ENCODE measurements at places on chromosomes 16 and 17.
A peak's percentile ranks its signal among the peaks of the same experiment; 100 is the strongest.

- DNase-seq = peak; percentile 78
Measured at GRCh38 chr17:57662644-57663308, 82.3 kb downstream of the CCDC182 start.

DNA sequence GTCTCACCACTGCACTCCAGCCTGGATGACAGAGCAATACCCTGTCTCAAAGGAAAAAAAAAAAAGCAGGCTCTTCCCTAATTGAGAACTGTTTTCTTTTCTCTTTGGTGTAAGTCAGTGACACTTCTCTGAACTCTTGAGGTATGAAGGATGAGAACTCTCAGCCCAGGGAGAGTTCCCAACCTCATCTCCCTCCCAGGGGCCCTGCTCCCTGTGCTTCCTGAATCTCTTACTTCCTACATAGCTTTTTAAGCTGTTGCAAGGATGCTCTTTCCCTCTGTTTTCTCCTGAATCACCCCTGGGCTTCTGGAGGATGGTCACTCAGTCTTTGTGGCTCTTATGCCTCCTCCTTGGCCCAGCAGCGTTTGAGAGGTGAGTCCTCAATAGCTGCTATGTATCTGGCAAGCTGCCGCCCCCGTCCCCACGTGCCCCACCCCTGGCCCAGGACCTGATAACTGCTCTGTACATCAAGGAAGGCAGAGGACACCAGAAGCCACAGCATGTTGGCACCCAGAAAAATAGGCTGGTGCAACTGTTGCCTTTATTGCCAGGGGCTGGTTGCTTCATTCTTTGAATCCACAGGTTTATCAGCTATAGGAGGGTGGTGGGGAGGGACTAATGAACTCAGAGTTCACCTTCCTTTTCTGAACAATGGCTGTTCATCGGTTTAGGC, 24.0 kb downstream of the IGF2BP1 start:
- DNase-seq = no peak

GRCh38 chr16:901715-902601, 68.8 kb downstream of the LMF1 start:
- DNase-seq = no peak

GRCh38 chr16:49376206-49376605, 2.6 kb downstream of the C16orf78 start:
- no peak for DNase-seq

DNA sequence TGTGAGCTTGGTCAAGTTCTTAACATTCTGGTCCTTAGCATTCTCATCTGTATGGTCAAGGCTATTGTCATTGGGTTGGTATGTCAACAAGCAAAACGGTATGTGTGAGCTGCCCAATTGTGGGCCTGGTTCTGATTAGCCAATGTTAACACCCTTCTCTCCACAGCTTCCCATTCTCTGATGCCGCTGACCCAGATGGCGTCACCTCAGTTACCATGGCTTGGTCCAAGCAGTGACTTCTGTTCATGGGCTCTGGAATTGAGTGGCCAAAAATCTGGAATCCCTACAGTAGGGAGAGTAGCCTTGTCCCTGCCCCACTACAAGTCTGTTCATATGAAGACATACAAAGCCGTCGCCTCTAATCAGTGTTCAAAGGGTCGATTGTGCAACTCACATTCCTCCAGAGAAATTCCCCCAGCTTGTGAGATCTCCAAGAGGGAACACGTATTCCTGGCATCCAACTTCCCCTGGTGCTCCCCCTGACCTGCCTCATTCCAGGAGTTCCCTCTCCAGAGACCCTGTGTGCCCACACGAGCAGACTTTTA, 15.8 kb downstream of the TMEM98 start:
- DNase-seq = no peak

GRCh38 chr16:31276600-31276999, 16.8 kb downstream of the ITGAM start:
- DNase-seq = no peak

DNA sequence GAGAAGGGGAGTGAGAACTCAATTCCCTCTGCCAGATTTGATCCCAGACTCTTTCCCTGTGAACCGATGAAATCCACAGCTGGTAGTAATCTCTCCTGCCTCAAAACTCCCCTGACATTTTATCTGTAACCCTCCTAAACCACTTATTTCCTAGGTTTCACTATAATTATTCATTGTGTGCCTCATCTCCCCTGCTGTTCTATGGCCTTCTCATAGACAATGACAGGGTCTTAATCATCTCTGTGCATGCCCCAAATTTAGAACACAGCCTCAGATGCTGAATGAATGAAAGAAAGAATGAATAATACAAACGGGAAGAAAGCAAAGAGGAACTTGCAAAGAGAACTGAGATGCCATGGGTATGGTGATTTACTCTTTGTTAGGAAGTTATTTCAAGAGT, 451.1 kb downstream of the HS3ST3B1 start:
- DNase-seq = no peak

GRCh38 chr17:47741793-47742145, 8.7 kb downstream of the TBX21 start:
- no peak for DNase-seq

- no peak for DNase-seq
Measured at GRCh38 chr16:35319536-35320192, 1860.3 kb downstream of the TP53TG3F start.

- DNase-seq = no peak
Measured at GRCh38 chr17:49338883-49339282, 23.2 kb downstream of the ZNF652 start.

- DNase-seq = no peak
Measured at GRCh38 chr16:31373235-31373634, 18.3 kb downstream of the ITGAX start.

DNA sequence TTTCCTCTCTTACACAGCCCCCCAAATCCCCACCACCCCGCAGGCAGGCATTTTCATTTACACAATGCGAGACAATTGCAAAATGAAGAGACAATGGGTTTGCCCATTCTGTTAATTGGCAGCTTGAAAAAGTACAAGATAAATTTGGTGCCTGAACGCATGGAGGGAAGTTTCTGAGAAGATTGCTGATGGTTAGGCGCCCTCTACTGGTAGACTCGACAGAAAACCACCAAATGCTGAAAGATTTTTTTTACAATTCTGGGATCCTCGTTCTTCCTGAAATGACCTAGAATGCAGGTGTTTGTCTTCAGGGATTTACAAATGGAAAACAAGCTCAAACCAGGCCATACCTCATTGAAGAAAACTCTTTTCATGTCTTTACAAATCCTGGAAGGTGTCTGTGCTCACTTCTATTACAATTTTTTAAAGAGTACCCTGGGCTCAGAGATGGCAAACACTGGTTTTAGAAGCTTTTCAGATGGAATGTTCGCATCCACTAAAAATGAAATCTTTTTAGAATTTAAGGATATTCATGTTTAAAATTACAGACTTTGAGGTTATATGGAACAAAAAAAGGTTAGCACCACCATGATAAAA, 338.5 kb downstream of the PMP22 start:
- DNase-seq = peak; percentile 57

DNA sequence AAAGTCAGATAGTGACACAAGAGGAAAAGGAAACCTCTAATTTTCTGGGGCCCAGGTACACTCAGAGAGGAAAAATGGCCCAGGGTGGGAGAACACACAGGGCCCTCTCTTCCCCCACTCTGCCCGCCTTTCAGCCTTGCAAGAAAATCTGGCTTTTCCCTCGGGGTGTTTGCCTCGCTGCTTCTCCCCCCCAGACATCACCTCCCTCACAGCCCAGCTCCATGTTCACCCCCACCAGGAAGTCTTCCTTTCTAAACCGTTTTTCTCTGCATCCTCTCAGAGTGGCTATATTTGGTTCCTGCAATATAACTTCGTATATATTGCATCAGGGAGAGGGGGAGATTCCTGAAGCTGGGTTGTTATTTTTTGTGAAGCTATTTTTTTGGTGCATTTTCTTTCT, 27.3 kb downstream of the RPRML start:
- no peak for DNase-seq

DNA sequence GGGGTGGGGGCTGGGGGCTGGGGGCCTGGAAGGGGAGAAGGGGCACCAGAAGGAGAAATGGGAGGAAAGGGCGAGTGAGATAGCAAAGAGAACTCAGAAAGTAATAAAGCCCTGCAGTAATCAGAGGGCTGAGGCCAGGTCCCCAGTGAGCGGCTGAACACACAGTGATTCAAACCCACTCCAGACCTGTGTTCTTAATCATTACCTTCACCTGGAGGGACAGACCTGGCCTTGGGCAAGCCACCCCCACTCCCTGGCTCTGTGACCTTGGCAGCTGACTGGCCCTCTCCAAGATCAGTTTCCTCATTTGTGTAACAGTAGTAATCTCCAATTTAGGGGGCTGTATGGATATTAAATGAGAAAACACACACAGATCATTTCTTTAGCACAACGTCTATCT, 150.4 kb downstream of the WWOX start:
- no peak for DNase-seq

- no peak for DNase-seq
Measured at GRCh38 chr17:62666061-62666800, 38.8 kb downstream of the MRC2 start.

DNA sequence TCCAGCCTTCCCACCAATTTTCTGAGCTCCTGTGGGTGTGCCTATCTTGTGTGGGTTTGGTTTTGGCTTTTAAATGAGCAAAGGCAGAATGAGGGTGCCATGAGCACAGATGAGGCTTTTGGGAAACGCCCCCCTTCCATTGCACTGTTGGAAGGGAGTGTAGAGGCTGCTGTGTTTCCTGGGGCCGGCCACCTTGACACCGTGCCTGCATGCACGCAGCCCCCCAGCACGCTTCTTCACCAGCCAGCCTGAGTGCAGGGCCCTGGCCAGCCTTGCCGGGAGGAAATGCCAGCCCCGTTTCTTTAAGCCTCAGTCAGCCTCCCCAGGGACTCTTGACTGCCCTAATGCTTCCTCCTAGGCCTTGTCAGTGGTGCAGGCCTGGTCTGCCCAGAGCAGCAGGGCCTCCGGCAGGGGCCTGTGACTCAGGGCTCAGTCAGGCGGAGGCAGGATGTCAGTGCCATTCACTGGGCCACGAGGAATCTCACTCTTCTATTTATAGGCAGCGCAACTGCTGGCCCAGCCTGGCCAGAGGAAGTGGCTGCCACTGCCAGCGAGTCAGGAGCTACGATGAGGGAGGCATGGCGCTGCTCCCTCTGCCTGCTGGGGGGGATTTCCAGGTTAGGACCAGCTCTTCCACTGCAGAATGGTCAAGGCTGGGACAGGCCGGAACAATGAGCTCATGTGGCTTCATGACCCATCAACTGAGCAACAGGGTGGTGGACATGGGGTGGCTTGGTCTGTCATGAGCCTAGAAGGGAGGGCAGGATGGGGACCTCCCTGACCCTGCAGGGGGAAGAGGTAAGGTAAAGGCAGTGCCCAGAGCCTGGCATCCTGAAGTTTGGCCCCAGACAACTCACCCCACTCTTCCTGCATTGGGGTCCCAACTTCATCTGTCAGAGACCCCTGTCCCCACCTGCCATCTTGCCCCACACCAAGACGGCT, 205.2 kb downstream of the RAB11FIP4 start:
- no peak for DNase-seq

DNA sequence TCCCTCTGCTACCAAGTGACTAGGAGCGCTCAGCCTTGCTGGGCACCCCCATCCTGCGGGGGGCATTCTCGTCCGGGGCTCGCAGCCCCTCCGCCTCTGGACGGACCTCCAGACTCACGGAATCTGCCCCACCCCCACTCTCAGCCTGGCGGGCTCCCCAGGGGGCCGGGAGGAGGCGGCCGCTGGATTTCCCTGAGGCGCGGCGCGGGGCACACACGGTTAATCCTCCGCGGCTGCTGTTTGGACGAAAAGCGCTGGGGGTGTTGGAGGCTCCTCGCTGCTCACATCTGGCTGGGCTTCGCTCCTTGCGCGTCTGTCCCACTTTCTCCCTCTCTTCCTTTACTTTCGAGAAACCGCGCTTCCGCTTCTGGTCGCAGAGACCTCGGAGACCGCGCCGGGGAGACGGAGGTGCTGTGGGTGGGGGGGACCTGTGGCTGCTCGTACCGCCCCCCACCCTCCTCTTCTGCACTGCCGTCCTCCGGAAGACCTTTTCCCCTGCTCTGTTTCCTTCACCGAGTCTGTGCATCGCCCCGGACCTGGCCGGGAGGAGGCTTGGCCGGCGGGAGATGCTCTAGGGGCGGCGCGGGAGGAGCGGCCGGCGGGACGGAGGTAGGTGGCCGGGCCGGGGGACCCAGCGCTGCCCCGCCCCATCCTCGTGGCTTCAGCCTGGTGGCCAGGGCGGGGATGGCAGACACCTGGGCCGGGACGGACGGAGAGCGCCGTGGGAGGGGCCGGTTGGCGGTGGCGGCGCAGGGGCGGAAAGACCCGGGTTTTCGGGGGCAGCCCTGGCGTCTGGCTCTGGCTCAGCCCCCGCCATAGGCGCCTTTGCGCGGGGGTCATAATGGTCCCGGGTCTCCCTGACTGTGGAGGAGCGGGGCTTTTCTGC, at the start of gene C1QTNF1:
TSS of gene C1QTNF1 (plus strand) at position 284 of the 886 bp plus-strand sequence. CDS start 19,800 bp downstream, outside the sequence.
- DNase-seq = no peak

DNA sequence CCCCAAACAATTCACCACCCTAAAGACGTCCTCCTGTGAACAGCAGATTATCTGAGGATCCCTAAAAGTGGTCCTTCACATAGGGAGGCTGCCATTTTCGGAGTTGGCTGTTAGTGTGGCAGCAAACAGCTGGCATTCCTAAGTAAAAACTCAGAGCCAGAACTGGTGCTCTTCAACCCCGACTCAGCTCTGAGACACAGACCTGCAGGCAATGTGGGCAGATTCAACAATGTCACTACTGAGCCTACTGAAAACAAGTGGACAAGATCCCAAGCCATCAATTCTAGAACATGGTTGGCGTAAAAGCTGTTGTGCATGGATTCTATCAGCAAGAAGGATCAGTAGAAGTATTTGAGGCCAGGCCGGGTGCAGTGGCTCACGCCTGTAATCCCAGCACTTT, 247.2 kb downstream of the NTN1 start:
- no peak for DNase-seq

All from thymus (tissue), 14 donors.